ENCODE measurements at places on chromosomes 3 and 15.

DNA sequence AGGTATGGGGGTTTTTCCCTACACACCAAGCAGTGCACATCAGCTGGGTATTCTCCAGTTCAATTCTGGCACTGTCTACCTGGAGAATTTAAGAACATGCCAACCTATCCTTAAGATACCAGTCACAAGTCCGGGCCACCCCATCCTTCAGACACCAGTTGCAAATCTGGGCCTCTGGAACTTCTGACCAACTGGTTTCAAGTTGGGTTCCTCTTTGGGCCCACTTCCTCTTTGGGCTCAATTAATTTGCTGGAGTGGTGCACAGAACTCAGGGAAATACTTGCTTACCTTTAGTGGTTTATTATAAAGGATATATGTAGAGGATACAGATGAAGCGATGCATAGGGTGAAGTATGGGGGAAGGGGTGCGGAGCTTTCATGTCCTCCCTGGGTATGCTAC is 25.3 kb downstream of the GLCE start:
- DNase-seq, result no peak

DNA sequence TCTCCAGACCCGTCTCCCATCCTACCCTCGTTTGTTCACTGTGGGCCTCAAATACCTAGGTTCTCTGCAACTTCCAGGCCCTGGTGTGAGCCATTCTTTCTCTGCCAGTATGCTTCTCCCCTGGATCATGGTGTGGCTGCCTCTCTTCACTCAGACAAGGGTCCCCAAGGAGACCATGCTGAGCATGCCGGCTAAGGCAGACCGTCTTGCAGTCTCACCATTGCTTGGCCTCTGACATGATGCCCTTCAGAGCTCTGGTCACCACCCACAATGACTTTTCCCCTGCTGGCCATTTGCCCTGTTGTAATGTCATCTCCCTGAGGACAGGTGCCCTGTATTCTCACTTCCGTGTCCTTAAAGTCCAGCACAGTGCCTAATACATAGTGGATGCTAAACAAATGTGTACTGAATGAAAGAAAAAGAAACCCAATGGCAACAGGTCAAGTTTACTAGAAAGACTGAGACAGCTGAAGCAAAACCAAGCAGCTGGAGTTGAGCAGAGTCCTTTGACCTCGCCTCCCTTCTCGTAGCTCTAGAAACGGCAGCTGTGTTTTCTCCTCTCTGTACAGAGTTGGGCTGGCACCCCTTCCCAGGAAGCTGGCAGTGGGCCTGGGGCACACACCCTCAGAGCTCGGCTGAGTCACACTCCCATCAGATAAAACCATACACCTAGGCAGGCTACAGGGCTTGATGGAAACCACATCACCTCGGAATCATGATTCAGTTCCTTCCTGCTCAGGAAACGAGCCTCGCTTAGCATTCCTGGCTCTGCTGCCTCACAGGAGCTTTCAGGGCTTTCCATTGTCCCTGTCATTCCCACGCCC is 8.6 kb downstream of the TLR9 start:
- no peak for DNase-seq

GRCh38 chr3:72139316-72139715 is 354.4 kb upstream of the PROK2 start:
- no peak for DNase-seq

DNA sequence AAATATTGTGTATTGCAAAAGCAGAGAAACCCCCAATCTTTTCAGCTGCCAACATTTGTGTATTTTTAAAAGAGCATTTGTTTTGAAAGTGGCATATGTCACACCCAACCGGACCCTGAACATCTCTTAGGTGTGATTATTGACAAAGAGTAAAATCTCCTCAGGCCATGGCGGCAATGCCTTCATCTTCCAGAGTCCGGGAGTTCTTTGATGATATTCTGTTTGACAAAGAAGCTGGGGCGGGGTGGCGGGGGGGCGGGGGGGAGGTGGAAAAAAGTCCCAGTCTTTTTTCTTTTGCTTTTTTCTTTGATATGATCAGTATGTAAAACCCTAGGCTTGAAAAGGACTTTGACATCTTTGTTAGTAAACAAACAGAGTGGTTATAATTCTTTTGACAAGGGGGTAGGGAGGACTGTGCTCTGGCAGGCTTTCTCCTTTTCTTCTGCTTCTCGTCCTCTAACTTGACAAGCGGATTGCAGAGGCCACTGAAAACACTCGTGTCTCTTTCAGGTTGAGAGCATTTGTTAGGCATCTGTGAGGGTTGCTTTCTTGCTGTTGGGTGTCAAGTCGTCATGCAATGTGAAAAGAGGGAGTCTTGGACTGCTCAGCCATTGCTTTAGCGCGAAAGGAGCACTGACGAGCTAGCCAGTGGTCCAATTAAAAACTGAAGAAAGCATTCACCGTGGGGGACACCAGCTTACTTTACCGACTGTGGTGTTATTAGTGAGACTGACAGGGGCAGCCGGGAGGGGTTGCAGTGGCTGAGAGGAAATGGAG is 243.2 kb downstream of the NSUN3 start:
- DNase-seq, result no peak

DNA sequence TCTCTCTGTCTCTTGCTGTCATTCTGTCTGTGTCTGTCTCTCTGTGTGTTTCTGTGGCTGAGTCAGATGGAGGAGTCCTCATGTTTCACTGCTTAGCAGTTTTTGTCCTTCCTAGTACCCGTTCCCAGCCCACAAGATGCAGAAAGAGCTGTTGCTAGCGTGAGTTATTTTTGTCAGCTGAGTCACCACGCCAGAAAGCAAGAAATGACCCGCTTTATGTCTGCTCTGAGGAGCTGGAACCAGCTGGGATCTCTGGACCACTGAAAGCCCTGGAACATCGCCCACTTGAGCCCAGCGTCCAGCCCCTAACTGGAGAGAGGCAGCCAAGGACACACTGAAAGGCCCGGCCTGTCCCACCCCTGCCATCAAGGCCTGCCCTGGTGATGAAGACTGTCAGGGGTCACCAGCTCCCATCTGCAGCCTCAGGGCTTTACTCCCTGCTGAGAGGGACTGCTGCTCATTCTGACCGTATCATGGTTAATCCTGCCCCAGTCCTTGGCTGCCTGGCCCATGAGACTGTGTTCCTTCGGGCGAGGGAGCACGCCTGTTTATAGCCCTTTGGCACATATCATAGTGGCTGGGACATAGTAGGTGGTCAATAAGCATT is 101.7 kb upstream of the TPM1 start:
- no peak for DNase-seq

DNA sequence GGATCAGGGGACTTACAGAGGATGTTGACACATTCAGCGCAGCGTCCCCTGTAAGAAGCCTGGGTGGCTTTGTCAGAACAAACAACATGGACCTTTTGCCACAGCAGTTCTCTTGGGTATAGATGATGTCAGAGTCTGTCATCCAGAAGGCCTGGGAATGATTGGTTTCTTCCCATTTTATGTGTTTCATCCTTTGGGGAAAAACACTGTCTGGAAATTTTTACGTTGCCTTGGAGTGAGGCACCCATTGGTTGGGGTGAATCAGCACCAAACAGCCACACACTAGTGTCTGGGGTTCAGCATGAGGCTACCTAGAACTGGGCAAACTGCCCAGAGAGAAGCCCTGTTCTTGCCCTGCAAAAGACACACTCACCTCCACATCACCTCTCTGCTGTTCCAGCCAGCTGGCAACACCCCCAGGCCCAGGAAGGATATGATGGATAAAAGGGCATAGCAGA is 123.0 kb downstream of the FAM43A start:
- DNase-seq, result no peak

DNA sequence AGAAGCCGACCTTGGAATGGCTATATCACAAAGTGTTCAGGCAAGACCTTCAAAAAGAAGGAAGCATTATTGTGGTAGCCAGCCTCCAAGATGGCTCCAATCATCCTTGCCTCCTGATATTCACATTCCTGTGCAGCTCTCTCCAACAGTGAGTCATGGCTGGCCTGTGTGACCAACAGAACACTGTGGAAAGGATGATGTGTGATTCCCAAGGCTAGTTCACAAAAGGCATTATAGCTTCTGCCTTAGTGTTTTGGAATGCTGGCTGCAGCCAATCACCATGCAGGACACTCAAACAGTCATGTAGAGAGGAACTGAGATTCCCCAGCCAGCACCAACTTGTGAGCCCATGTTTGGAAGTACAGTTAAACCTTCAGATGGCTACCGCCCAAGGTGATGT is 102.6 kb downstream of the EFL1 start:
- no peak for DNase-seq

DNA sequence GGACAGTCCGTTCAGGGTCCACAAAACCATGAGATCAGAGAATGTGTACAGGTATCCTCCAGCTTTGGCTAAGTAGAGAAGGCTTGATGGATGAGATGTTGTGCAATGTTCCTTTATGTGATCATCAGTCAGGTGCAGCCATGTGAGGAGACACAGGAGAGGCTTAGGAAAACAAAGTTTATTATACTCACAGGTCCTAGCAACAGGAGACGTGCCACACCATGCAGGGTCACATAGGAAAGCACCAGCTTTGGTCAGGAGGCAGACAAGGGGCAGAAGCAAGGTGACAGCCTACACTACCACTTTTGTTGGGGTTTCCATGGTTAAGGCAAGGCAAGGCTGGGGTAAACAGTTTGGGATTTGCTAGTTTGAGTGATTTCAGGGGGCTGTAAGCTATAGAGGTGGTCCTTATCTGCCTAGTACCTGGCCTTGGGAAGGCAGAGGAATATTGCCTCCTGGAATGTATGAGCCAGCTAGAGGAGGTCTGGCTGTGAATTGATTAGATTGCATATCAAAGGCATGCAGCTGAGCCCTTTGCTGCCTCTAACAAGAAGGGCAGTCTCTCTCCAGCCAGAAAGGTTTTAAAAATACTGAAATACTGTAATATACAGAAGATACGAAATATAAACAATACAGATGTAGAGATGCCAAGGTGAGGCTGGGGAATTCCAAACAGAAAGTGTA is 248.6 kb downstream of the RYR3 start:
- no peak for DNase-seq

DNA sequence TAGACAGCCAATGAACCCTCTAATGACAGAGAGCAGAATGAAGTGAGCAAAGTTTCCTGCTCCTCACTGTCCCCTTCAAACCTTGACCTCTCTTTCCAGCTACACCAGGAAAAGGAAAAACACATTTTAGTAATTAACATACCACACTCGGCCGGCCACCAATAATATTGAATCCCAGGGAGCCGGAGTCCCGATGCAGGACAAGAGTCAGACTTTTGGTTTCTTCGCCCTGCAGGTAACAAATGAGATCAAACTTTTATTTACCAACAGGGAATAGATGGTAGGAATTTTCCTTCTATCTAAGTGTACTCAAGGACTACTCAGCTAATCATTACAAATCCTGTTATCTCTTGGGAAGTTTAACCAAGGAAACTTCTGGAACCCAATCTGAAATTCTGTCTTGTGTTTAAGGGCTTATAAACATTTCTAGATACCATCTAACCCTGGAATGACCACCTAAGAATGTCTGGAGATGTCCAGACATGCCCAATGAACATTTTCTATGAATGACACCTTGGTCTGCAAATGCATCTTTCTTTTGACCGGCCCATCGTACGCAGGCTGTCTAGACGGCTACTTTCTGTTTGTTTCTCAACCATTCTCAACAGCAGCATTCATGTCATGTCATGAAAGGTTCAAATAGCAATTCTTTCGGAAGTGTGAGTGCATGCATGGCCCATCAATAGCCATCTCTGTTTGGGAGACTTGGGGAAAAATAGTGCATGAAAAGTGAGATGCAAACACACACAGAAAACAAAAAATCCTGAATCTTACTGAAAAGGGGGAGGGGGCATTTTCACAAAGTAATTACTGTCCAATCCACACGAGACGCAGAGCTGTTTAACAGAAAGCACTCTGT is 16.1 kb downstream of the PDZRN3 start:
- no peak for DNase-seq

DNA sequence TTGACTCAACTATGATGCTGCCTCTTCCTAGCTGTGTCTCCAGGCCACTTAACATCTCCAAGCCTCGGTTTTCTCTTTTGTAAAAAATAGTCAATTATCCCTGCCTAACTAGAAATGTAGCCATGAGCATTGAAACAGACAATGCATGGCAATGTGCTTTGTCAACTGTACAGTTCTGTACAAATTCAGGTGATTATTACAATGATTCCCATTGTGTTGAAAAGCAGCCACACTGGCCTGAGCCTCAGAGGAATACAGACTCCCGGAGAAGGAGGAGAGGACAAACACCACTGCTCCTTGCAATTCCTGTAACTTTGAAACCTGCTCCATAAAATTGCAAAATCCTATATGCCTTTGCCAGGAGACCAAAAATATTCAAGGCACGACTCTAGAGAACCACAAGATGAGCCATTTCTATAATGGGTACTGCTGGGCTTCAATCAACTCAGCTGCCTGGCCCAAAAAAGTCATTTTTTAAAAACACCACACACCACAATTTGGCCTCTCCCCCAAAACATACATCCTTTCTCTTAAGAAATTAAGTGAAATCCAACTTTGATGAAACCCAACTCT is 28.6 kb downstream of the DAPK2 start:
- DNase-seq, result no peak

DNA sequence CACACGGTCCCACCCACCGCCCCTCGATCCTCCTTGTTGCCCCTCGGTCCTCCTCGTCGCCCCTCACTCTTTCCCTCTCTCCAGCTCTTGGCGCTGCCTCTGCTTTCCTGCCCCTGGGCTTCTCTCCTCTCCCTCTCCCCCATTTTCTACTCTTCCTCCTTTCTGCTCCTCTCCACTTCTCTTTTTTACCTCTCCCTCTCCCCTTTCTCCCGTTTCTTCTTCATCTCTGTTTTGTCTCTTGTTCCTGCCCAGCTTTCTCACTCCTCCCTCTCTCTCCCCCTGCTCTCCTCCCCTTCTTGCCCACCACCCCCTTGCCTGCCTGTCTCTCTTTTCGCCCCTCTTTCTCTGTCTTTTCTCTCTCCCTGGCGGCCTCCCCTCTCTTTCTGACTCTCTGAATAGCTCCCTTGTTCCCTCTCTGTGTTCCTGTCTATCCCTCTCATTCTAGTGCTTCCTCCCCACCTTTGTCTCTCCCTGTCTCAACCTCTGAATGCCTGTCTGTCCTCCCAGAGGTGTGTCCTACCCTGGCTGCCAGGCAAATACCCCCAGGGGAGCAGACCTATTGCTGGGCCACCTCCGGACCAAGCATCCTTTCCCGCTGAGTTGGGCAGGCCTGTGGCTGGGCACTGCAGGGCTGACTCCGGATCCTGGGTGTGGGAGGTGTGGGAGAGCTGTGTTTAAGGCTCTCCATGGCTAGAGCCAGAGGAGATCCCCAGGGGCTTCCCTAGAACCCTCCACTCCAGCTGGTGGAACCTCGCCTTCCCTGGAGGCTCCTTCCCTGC is 41.0 kb downstream of the EPHB3 start:
- DNase-seq, result no peak

DNA sequence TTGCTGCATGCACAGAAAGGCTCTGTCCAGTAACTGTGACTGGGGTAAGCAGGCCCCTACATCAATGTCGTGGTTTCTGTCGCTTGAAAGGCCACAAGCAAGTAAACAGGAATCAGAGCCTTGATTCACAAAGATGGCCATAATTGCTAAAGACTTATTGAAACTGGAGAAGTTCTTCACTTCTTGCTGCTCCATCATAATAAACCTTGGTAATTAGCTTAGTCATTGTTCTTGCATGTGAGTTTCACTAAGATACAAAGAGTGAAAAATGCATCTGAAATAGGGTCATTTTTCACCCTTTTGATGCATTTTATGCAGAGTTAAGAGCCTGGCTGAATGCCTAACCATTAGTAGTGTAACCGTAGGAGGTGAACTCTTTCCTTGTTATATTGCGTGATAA is 3.2 kb downstream of the SEMA6D start:
- no peak for DNase-seq

Data from cortex of kidney (tissue), 1 donor.